ENCODE measurements at places on chromosomes 2 and 18.

DNA sequence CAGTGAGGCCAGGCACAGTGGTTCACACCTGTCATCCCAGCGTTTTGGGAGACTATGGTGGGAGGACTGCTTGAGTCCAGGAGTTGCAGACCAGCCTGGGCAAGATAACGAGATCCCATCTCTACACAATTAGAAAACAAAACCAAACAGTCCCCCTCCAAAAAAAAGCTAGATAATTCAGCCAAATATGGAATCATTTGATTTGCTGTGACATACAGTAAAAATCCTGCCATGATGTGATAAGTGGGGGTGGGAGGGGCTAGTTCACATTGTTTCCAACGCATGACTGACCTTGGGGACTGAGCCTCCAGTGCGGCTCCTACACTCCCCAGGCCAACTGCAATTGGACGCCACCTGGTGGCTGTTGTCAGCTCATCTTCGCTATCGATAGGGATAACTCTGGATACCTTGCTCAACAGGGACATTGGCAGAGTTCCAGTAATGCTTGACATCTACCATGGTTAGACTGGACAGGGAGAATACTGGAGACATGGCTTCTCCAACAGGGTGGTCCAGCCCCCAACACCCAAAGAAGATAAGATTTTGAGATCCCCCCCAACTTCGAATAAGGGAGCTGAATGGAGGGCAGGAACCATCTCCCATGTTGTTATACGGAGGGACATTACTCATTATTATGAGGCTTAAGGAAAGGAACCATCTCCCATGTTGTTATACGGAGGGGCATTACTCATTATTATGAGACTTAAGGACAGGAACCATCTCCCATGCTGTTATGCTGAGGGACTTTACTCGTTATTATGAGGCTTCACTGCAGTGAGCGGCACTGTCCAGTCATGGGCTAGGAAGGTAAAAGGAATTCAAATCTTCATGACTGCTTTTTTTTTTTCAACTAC is 135.9 kb downstream of the TGIF1 start:
- DNase-seq = peak; percentile 80

GRCh38 chr18:23861326-23861725 is 153.2 kb upstream of the TTC39C start:
- DNase-seq = no peak

DNA sequence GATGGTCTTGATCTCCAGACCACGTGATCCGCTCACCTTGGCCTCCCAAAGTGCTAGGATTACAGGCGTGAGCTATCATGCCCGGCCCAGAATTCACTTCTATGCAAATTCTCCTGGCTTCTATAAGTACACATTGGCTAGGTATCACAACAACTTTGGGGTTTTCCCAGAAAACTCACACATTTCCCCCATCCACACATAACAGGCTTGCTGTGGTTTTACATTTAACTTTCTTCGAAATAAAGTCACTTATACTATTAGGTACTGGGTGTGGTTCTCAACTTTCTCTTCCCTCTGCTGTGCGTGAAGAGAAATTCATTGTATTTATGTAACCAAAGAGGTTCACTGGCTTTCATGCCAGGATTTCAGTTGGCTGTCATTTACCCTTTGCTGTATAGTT is 439.4 kb upstream of the CWC22 start:
- no peak for DNase-seq

DNA sequence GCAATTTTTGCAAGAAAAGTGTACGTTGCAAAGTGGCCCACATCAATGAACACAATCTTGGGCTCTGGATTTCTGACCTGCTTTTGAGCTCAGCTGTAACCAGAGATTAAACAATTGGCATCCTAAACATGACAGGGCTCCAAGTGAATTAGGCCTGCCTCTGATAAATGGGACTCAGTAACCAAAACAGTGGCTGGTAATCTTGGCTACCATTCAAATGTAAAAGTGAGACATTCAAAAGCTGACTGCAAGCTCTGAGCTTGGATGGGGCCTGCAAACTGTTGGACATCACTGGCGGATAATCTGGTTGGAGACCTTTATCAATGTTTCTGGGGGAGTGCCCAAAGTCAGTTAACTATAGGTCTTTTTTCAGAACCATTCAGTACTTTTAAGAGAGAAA is 160.7 kb downstream of the RAB3GAP1 start:
- DNase-seq = no peak

- DNase-seq = no peak
Observed at GRCh38 chr2:165687426-165688002, 106.5 kb downstream of the GALNT3 start.

GRCh38 chr2:27126252-27126710 is 2.7 kb downstream of the ABHD1 start:
- no peak for DNase-seq

DNA sequence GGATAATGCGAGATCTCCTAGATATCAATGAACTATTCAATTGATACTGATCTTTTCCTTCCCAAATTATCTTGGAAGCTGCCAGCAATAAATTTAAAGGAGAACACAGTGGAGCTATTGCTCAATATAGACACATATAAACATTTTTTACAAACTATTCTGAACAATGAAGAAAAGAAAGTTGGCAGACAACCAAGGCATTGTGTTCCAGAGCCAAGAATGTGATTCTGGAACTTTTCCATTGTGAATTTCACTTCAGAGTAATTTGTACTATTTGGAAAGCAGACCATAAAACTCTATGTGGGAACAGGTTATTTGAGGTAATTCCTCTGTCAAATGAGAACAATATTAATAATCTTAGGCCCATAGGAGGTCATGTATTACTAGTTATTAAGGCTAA is 588.2 kb downstream of the IRS1 start:
- DNase-seq = peak; percentile 88

- DNase-seq = no peak
Observed at GRCh38 chr2:120293096-120294007, 40.7 kb downstream of the RALB start.

- peak; percentile 11 for DNase-seq
Observed at GRCh38 chr2:171893196-171893823, 734 bp downstream of the SLC25A12 start.

DNA sequence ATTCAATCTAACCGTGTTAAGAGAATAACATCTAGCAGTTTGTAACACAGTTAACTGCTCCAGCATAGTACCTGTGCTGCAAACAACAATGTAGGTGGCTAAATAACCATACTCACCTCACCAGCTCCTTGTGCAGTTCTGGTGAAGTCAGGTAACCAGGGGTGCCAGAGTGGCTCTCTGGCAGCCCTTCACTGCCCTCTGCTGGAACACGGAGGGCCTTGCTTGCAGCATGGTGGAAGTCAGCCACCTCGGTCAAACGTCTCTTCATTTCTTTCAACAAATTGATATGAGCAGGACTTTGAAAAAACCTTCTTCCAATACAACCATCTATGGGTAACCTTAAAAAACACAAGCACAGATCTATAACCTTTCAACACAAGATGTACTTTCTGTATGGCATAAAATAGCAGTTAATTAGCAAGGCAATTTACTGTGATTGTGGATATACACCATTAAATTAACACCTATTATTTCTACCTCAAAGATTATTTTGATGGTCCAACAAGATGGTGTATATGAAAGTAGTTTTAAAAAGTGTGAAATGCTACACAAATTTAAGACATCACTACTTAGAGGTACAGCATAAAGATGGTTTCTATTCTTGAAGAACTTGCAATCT is 56.6 kb downstream of the EPG5 start:
- DNase-seq = peak; percentile 56
